AG10803 (cell line): ENCODE measurements at places on chromosomes 6 and 20.

GRCh38 chr6:54959820-54960219 is 113.2 kb downstream of the FAM83B start:
- no peak for DNase-seq

DNA sequence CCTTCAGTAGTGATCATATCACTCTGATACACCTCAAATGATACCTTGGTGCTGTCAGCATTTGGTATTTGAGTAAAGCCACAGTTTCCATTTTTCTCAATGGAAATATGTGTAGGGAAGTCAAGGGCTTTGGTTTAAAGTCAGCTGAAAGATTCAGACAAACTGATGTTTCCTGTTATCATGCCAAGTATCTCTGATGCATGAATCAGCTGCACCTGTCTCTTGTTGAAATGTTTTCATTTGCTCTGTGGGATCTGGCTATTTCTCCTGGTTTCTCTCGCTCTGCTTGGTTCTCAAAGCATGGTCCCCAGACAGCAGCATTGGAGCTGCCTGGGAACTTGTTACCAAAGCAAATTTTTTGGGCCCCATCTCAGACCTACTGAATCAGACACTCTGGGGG is 23.5 kb downstream of the ZFP64 start:
- DNase-seq = no peak

DNA sequence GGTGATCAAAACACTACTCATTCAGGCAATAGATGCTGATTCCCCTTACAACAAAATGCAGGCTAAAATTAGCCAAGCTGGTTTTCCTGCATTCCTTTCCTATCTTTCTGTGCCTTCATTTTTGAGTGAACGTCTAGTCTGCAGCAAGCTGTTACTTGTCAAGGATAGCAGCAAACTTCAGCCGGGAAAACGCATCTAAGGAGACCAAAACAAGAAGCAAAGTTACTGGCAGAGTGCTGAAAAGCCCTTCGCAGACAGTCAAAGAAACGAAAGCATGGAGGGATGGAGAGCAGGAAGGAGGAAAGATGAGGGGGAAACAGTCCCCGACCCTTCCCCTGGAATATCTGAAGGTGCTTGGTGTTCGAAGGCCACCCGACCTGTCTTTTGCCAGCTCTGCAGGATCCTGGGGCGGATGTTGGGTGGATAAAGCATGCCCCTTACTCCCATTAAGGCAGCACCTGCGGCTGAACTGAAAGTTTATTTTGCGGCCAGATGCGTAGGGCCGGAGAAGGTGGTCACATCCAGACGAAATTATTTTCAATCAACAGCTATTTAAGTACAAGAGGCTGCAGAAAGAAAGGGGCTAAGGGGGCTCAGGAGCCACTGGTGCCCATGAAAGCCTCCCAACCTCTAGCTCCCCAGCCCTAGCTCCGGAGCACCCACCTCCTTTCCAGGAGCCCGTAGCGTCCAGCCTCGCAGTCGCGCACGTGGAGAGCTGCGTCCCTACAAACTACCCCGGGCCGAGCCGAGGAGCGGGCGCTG is 538 bp downstream of the FERMT1 start:
- peak; percentile 43 for DNase-seq

DNA sequence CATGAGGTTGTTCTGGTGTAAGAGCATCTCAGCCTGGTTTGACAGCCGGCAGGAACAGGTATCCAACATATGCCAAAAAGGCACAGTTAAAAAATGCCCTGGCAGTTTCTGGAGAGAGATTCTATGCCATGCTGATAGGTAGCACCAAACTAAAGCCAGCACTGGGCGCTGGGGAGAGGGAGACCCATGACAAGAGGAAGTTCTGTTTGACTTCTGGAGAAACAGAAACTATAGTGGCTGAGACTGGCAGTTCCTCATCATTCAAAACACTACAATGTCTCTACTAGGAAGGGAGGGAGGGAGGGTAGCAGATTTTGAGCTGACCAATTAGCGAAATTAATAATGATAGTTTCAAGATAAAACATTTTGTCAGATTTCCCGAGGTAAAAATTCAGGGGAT is 174.1 kb downstream of the ADAT2 start:
- DNase-seq = no peak

DNA sequence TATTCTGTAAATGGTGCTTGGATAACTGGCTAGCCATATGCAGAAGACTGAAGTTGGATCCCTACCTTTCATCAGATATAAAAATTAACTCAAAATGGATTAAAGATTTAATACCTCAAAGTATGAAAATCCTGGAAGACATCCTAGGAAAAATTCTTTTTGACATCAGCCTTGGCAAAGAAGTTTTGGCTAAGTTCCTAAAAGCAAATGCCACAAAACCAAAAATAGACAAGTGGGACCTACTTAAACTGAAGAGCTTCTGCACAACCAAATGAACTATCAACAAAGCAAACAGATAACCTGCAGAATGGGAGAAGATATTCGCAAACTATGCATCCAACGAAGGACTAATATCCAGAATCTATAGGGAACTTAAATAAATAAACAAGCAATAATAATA is 60.3 kb upstream of the RIPPLY2 start:
- DNase-seq = no peak

DNA sequence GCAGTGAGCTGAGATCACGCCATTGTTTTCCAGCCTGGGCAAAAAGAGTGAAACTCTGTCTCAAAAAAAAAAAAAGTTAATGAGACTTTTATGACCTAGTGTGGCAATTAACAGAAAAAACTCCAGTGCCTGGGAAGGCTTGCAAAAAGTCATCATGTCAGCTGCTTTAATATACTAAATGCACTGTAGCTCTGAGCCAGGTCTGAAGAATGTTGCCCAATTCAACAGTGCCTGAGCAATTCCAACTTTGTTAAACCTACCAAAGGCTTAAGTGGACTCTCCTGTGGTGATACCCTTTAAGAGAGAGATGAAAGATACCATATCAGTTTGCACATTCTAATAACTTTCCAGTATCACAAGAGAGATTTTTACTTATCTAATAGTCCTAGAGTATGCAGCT is 6.5 kb upstream of the ROS1 start:
- no peak for DNase-seq

DNA sequence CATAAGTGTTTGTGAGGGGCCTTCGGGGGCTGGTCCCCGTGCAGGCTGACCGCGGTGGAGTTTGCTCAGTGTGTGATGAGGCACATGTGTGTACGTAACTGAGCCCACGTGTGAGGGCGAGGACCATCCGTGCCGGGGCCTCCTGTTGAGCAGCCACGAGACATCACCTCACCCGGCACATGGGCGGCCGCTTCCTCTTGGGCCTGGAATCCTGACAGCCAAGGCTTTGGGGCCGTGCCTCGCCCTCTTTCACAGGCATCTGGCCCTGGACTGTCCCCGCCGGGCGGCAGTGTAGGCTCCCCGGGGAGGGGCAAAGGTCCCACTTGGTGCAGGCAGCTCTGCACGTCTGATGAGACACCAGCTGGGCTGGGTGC is 202.3 kb downstream of the DLL1 start:
- DNase-seq = no peak

- no peak for DNase-seq
Observed at GRCh38 chr6:42316981-42317380, 99.3 kb upstream of the MRPS10 start.

GRCh38 chr6:13725570-13725969 is 13.9 kb upstream of the RANBP9 start:
- DNase-seq = no peak

- peak; percentile 1 for DNase-seq
Observed at GRCh38 chr20:51091406-51092195, 68.7 kb upstream of the KCNG1 start.

DNA sequence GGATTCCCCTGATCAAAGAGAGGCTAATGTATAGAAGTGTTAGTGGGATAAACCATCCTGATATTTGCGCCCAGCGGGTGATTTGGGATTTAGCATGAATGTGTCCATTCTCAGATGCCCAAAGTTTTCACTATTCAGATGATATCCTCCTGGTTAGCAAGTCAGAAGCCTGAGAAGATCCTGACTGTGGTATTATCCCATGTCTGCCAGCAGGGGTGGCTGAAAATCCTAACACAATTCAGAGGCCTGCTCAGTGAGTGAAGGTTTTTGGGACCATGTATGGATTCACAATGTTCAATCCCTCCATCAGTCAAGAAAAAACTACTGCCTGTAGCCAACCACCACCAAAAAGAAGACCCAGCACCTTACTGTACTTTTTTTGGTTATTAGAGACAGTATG is 34.1 kb upstream of the SPACA1 start:
- DNase-seq = no peak

DNA sequence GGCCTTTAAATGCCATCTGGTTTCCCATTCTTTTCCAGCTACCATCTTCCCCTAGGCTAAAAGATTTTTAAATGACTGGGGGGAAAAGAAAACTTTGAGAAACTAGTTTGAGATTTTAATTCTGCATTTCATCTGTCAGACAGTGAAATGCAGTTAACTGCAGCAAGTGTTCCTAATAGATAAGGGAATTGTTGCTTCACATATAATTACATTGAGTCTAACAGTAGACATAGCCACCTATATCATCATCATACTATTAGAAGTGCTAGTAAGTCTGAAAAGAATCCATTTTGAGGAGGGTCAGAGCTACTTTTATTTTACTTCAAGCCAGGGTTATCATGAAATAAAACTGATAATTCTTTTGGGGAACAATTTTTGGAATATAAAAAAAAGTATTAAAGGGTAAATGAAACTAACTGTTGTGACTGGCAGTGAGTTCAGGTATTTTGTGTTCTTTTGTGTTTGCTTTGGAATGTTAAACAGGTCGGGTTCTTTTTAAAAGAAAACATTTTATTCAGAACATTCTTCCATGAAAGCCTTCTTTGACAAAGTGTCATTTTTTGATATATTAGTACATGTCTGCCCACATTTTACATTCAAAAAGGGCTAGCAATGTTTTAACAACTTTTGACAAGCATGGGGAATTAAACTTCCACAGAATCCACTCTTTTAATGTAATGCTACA is 170.1 kb downstream of the HS3ST5 start:
- no peak for DNase-seq

- DNase-seq = peak; percentile 23
Observed at GRCh38 chr6:140567466-140567865, 1193.0 kb upstream of the CITED2 start.

- no peak for DNase-seq
Observed at GRCh38 chr20:6014957-6015356, 38.9 kb downstream of the LRRN4 start.

DNA sequence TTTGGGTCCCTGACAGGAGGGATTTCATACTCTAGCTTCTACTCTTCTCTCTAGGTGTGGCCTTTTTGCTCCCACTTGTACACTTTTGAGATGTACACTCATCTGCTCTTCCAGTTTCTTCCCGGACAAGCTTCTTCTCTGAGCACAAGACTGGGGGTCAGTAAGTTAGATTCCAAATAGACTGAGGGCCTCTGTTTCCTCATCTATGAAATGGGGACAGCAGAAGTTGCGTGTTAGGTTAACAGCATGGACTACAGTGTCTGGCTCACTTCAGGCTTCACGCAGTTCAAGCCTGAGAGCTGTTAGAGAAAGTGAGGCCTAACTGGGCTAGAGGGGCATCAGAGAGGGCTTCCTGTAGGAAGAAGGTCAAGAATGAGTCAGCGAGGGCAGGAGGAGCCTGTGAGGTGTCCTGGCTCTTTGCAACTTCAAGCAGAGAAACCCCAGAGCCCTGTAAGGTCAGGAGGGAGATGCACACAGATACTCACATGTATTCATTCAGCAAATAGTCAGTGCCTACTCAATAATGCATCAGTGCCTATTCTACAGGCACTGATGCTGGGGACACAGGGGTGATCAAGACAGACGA is 20.6 kb downstream of the XKR7 start:
- no peak for DNase-seq

DNA sequence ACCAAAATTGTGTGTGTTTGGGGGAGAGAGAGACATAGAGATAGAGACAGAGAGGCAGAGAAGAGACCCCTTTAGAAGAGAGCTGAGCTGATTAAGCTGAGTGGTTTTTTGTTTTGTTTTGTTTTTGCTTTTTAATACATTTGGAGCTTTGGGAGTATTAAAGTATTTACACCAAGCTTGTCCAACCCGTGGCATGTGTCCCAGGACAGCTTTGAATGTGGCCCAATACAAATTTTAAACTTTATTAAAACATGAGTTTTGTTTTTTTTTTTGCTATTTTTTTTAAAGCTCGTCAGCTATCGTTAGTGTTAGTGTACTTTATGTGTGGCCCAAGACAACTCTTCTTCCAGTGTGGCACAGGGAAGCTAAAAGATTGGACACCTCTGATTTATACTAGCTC is 56.0 kb downstream of the MRAP2 start:
- DNase-seq = no peak

DNA sequence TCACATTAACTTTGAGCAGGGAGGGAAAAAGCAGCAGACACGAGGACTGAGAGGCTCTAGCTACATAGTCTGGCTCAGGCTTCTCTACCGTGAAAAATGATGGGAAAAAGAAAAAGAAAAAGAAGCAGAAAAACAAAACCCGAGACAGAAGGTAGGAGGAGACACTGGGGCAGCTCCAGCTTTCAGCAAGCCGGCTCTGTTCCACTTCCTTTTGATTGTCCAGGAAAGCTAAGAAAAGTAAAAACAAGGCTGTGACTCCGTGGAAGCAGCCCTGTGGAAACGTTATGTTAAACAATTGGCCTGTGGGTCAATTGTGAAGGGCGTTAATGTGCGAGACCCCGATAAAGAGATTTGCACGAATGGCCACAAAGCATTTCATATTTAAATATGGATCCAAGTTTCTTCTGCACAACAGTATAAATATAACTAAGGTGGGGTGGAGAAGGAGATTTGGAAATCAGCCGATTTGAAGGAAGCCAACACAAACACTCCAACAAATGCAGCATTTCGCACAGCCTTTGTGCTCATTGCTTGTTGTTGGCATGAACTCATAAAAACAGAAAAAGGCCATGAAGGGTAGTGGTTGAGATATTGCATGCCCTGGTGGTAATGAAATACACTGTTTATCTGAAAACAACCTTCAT is 236.9 kb upstream of the JAG1 start:
- DNase-seq = no peak

DNA sequence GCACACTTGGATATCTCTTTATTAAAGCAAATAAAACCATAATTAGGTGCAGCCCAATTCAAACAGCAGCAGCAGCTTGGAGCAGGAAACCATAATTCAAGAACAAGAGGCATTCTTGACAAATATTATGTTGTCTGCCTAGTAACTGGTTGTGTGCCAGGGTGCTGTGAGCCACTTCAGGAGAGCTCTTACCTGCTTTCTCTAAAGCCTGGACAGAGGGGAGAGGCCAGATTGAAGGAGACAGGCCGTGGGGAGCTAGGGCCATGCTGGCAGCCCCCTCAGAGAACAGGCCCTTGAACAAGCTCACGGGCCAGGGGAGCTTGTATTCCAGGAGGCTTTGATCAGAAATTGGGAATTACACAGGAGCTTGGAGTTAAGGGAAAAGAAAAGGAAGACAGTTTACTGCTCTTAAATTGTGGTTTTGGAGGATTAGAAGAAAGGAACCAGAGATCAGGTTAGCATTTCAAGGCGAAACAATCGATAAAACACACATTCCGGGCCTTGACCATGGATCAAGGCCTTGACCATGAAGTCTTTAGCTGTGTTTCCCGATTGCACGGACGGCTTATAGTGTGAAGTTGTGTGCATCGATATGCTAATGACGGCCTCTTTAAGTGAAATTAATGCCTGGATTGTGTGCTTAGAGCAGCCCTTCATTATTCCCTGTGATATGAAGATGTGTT is 69.8 kb upstream of the NKX2-2 start:
- DNase-seq = no peak

GRCh38 chr20:62011403-62011790 is 54.3 kb downstream of the TAF4 start:
- DNase-seq = no peak
